ENCODE measurements at places on chromosomes 2 and 18. TPM values are rescaled to one million over a fixed set of nuclear protein-coding genes. Genes with fewer than 3 reads are reported as not detected.

- no peak for DNase-seq
These were observed 1.1 kb downstream of the STRN start for GRCh38 chr2:36965206-36965605.

DNA sequence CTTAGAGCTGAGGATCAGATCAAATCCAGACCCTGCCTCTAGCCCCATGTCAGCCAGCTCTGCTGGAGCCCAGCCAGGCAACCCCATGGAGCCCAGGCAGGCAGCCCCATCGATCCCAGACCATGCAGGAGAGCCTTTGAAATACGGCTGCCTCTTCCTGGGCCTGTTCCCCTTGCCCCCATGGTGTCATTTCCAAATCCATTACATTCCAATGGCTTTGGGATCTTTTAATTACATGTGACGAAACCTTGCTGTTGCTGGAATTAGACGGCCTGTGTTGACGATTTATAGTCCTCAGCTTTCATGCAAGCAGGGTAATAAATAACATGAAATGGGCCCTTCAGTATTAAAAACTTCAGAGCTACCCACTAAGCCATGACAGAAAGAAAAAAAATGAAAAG lies 75.8 kb upstream of the SLC14A2 start:
- DNase-seq: no peak

DNA sequence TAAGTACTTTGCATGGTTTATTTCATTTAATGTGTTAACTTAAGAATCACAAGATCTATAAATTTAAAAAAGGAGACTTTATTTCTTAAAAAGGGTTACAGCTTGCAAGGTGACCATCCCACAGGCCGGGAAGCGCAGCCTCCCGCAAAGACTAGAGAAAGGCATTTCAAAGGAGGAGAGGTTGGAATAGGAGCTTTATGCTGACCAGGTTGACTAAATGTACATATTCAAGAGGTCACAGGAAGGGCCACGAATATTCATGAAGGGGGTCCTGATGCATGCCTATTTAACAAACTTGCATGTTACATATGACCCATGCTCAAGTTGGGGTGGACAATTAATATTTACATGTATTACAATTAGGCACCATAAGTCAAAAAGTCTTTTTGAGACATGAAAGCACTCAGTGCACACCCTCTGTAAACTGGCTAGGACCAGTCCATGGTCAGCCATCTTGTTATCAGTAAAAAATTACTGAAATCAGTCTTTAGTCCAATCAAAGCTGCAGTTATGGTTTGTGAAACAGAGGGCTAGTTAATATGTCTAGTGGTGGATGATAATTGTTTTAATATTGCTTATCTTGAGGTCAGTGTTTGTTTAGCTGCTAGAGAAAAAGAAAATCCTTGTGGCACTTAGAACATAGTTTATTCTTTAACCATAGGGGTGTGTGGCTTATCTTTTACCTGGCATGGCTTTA lies 169.3 kb downstream of the KCNE4 start:
- no peak for DNase-seq

DNA sequence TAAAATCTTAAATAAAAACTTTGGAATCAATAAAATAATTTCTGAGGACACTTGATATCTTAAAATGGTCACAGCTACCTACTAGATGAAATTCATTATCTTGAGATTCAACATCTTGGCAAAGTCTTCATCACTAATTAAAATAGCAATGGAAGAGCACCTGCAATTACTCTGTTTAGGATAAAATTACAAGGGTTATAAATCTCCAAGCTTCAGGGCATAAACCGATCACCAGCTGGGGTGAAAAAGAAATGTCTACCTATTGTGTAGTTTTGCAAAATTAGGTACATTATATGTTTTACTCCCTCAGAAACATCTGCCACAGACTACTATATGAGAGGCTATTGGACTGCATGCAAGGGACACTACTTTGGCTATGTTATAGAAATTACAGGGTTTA lies 327.1 kb downstream of the CCDC178 start:
- no peak for DNase-seq

Gene NEUROD1
- total RNA-seq: not detected

Gene MC5R
- total RNA-seq: not detected

Gene GRHL1
- total RNA-seq: 0.48 TPM

Gene FAP
- total RNA-seq: 3.6 TPM

Gene C2orf72
- total RNA-seq: not detected

All from SJCRH30 (cell line).